Cardiac atrium fibroblast (primary cell): ENCODE measurements at places on chromosomes 5 and 9. TPM values are rescaled to one million over a fixed set of nuclear protein-coding genes. Genes with fewer than 3 reads are reported as not detected.

The EFCAB9 gene
- total RNA-seq: not detected in 2 replicates

The GPX3 gene
- 8.9 and 15.9 TPM in 2 replicates for total RNA-seq

The ANKRD18A gene
- total RNA-seq: not detected in 2 replicates

The ANXA2R gene
- total RNA-seq: 0.97 and 2.7 TPM in 2 replicates

The SHOC1 gene
- total RNA-seq: not detected in 2 replicates

The ITK gene
- not detected in 2 replicates for total RNA-seq

The ADAMTS16 gene
- not detected in 2 replicates for total RNA-seq

The PCDHGA2 gene
- total RNA-seq: 2.5 and 5.8 TPM in 2 replicates

The TAF1L gene
- total RNA-seq: not detected in 2 replicates

The DAB2IP gene
- total RNA-seq: 7.6 and 8.6 TPM in 2 replicates

The ADAM19 gene
- 11.4 and 16.4 TPM in 2 replicates for total RNA-seq

The NR2F1 gene
- total RNA-seq: 85.9 and 157 TPM in 2 replicates

The SLC25A2 gene
- not detected in 2 replicates for total RNA-seq

The OR1J2 gene
- total RNA-seq: not detected in 2 replicates

The IFNE gene
- not detected in 2 replicates for total RNA-seq

The RUSC2 gene
- total RNA-seq: 37.6 and 44.4 TPM in 2 replicates

The NR6A1 gene
- 0.72 and 0.81 TPM in 2 replicates for total RNA-seq

The SLCO4C1 gene
- total RNA-seq: under 0.01 TPM in 1 of 2 replicates, not detected in the other

The SEMA6A gene
- total RNA-seq: 2.0 and 8.9 TPM in 2 replicates

The EIF4EBP3 gene
- total RNA-seq: 2.1 and 5.2 TPM in 2 replicates

The IL5 gene
- total RNA-seq: not detected in 2 replicates

The TBC1D2 gene
- 5.3 and 5.8 TPM in 2 replicates for total RNA-seq

The SLC6A7 gene
- not detected in 2 replicates for total RNA-seq

The TEX48 gene
- not detected in 2 replicates for total RNA-seq

The CAVIN4 gene
- total RNA-seq: 0.18 TPM in 1 of 2 replicates, not detected in the other

The CEP72 gene
- 1.5 and 2.5 TPM in 2 replicates for total RNA-seq
